ENCODE measurements at places on chromosomes 3 and 15.

DNA sequence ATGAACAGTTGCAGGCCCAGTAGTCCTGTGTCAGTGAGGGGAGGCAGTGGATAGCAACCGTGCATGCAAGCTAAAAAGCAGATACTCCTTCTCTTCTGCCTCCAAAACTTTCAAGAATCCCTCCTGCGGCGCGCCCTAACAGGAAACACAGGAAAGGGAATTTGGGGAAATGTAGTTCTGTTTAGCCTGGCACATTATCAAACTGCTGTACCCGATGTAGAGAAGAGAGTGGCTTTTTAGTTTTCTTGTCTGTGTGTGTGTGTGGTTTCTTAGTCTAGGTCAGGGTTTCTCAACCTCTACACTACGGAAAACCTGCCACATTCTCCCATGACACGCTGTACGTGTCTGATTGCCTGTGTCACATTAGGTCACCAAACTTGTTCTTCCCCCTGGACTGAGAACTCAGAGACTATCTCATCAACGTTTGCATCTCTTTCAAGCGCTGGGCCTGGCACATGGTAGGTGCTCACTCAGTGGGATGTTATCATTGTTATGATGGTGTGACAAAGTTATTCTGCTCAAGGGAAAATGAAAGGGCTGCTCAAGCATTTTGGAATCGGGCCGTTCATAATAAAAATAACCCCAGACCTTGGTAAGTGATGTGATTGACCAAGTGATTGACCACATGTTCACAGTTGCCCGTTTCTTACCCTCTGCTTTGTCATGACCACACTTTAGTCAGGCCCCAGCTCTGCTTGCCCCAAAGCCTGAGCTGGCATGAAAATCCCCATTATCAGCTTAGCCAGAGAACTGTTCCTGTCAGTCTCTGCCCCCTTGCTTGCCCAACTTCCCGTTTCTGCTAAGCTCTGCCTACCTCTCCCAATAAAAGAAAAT is 33.2 kb downstream of the TM4SF4 start:
- no peak for DNase-seq

DNA sequence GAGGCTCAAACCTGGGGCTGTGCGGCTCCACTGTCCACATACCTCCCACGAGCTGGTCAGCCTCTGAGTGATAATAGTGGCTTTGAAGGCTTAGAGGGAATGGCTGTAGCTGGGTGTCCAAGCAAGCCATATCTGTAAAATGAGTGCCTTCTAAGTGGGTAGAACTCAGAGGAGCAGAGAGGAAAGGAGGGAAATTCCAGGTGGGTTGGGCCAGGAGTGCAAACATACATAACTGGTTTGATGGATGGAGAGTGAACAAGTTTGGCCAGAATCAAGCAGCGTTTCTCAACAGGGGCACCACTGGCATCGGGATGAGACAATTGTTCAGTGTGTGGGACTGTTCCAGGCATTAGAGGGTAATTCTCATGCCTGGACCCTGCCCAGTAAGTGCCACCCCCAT is 91.1 kb downstream of the ASB7 start:
- no peak for DNase-seq

- no peak for DNase-seq
These were observed 9.1 kb downstream of the BCL2L10 start for GRCh38 chr15:52103217-52104207.

DNA sequence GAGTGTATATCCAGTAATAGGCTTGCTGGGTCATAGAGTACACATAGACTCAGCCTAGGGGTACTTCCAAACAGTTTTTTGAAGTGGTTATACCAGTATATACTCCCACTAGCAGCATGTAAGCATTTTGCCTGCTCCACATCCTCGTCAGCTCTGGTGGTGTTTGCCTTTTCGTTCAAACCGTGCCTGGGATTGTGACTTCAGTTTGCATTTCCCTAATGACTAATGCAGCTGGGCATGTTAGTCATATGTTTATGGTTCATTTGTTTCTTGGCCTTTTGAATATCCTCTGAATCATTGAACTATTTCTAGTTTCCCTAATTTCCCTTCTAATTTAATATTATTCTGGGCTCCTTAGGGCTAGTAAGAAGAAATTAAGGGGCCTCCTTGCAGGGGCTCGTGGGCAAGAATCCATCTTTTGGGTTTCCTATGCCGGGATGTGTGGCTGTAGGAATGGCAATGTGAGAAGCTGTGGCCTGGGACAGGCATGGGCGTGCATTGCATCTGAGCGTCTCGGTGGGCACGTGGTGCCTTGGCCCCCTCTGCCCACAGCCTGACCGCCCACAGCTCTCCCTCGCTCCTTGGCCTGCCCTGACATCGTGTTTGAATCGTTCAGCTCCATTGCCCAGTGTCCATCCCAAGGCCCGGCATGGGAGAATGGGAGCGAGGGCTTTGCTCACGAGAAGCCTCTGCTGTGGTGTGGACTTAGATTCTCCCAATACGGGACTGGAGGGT is 26.4 kb downstream of the FAH start:
- DNase-seq, result no peak

DNA sequence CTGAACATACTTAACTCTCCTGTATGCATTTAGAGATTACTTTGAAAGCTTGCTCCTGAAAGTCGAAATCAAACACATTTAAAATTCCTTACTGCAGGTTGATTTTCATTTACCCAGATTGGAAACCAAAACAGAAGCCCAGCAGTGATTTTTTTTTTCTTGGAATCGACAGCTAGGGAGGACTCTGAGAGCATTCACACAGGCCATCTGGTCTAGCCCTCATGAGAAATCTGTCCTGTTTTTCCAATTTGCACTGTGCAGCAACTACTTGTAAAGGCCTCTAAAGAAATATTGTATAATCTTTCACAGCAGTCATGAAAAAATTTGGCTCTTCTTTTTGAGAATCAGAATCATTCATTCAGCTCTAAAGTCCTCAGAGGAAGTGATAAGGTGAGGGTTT is 179.2 kb downstream of the KCNAB1 start:
- no peak for DNase-seq

DNA sequence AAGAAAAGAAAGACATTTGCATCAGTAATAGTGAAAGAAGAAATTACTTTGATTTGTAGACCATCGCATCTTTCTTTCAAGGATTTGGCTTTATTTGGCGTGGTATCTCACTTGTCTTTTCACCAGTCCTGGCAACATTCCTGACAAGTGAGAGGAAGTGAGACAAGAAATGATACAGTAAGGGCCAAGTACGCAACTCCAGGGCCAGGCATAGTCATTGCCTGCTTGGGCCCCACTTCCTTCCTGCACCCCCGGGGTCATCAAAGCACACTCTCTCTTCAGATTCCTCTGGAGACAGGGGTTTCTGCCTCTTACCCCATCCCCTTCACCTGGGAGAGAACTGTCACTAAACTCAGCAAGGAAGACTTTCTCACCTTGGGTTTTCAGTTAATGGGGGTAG is 55.1 kb downstream of the CD47 start:
- DNase-seq, result no peak

Data from progenitor cell of endocrine pancreas (in vitro differentiated cells).